CMK (cell line): ENCODE measurements at places on chromosomes 5 and 9.

DNA sequence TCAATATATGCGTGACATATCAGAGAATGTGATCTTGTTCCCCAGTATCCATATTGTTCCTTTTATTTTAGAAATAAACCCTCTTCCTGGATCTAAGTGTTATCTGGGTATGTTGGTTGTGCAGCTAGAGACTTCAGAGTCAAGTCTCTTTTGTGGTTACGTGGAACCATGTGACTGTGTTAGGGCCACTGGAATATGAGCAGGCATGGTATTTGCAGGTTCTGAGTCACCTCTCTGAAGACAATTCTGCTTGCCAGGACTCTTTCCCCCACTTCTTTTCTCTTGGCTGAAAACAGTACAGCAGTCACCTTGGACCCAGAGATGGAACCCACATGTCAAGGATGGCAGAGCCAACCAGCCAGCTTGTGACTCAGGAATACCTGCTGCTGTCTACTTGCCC, 59.7 kb downstream of the ATP10B start:
- no peak for DNase-seq

DNA sequence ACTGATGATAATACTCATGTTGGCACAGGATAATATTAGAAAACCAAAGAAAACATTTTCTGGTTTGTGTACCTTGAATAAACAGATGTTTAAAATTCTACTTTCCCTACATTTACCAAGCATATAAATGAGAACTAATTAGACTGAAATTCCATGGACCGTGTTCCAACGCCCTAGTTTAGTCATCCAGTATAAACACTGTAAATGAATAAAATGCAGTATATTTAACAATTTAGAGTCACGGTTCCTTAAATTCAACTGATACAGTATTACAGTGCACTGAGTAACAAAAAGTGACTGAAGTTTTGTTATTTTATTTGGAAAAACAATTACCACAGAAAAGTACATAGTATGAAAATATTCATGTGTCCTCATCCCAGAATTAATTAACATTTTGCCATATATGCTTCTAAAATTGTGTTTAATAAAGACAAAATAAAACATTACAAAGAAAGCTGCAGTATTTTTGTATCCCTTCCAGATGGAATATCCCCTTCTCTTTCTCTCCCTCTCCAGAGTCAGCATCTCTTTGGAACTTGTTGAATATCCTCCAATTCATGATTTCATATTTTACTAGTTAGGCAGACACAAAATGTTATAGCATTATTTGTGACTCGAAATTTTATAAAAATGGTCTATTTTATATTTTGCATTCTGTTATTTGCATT, 112.5 kb downstream of the HMHB1 start:
- DNase-seq, result no peak

DNA sequence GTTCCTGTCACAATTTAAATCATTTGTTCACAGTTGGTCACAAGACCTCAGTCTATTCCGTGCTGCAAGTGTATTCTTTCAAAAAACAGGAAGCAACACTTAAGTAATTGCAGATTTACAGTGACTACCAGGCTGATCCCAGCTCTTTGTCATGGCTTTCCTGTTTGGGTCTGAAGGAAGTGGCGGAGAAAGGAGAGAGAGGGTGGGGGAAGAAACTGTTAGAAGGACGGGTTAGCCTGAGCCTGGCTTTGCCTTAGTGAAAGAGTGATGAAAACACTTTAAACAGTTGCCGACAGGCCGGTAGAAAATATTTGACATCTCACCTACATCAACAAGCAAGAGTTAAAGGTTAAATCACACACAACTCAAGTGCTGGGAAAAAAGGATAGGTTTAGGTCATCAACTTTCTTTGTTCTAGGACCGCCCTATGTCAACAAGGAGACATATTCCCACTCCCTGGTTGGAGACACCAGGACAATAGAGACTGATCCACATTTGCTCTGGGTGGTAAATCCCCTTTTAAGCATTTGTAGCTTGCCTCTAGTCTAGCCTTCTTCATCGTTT, 102.2 kb upstream of the DAB2 start:
- no peak for DNase-seq

GRCh38 chr9:15469862-15470261, 40.9 kb downstream of the PSIP1 start:
- no peak for DNase-seq

GRCh38 chr9:72394066-72394465, 29.1 kb upstream of the ZFAND5 start:
- DNase-seq, result no peak

- no peak for DNase-seq
Measured at GRCh38 chr5:74075501-74076484, 449.8 kb downstream of the ARHGEF28 start.

- DNase-seq, result no peak
Measured at GRCh38 chr5:143263272-143263810, 140.1 kb downstream of the NR3C1 start.
